ENCODE measurements at places on chromosomes 7 and 10.

- DNase-seq: no peak
These were observed 541.7 kb upstream of the GALNT17 start for GRCh38 chr7:70590126-70590854.

- peak; percentile 72 for DNase-seq
These were observed 45.2 kb upstream of the AKR1E2 start for GRCh38 chr10:4780782-4781181.

- no peak for DNase-seq
These were observed 304.5 kb upstream of the LRRN3 start for GRCh38 chr7:110786328-110786965.

DNA sequence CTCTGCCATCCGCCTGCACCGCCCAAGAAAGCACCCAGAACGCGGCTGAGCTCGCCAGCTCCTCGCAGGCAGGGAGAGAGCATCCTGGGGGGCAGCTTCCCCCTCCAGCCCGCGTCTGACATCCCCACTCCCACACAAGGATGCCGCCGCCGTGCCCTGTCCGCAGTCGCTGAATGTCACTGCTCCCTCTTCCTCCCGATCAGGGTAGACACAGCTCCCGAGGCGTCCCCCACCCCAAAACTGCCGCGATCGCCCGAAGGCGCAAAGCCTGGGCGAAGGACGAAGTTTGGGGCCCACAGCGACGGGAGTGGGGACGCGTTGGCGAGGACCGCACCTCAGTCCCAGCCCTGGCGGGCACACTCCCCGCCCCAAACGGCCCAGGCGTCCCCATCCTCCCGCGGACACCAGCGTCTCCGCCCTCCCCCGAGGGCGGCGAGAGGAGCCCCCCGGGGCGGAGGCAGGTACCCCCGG is 1.5 kb upstream of the KAT6B start:
- DNase-seq: no peak

DNA sequence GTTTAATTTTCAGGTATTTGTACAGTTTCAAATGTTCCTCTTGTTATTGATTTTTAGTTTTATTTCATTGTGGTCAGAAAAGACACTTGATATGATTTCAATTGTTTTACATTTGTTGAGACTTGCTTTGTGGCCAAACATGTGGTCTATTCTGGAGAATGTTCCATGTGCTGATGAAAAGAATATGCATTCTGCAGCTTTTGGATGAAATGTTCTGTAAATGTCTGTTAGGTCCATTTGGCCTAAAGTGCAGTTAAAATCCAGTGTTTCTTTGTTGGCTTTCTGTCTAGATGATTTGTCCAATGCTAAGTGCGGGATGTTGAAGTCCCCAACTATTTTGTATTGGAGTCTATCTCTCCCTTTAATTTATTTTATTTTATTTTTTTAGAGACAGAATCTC is 70.5 kb downstream of the ZNF503 start:
- no peak for DNase-seq

DNA sequence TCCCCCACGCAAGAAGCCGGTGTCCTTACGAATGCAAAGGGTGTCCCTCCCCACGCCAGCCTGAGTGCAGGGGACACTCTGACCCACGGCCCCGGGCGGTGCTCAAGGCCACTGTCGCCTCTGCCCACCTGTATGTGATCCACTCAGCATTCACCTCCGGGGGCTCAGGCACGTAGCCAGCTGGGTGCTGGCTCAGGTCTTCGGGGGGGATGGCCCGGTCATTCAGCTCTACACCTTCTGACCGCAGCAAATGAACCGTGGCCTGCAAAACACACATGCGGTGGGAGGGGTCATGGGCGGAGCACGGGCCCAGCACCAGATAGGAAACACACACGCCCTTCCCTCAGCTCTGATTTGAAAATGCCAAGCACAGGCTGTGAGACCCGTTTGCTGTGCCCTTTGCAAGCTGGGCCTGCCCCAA is 25.9 kb downstream of the CFAP46 start:
- no peak for DNase-seq

GRCh38 chr10:49488056-49488717 is 50.7 kb downstream of the ERCC6 start:
- no peak for DNase-seq

DNA sequence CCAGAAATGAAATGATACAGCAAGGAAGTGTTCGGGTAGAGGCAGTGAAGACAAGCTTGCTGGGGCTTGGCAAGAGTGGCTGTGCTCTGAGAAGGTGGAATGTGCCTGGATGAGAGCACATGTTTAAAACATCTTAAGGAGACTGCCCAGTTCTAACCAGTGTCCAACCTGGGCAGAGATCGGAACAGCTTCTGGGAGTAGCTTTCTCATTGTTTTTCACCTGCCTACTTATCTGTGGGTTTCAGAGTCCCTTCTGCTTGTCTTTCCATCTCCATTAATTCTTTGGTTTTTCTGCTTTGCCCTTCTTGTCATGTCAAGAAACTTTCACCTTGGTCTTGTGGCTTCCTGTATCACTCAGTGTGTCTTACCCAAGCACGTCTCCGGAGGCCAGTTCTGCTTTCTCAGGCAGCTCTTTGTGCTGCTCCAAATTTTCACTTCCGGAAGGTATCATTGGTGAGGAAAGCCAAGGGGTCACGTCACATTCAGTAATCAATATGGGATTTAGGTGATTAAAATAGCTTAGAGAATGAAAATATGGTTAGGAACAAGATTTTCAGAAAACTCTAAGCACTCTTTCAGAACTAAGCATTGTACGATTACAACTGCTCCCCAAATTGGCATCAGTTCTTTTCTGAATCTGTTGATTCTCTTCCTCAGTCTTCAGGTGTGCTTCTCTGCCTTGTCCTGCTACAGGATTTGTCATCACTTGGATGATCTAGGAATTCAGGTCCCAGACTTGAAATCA is 5.5 kb upstream of the LAMB4 start:
- no peak for DNase-seq

- DNase-seq: no peak
These were observed 338 bp downstream of the ATP6V0E2 start for GRCh38 chr7:149873970-149874643.
